ENCODE measurements at places on chromosomes 1 and 21. TPM values are rescaled to one million over a fixed set of nuclear protein-coding genes. Genes with fewer than 3 reads are reported as not detected.

The LCE2A gene
- not detected for total RNA-seq

The OR2T35 gene
- total RNA-seq, result not detected

The CHI3L1 gene
- 1.5 TPM for total RNA-seq

The CRABP2 gene
- total RNA-seq, result 1.1 TPM

The GCSAML gene
- total RNA-seq, result not detected

The OR2L5 gene
- total RNA-seq, result not detected

The CD101 gene
- 0.15 TPM for total RNA-seq

The MYOC gene
- total RNA-seq, result not detected

The RWDD3 gene
- 21.1 TPM for total RNA-seq

The MEGF6 gene
- 19.8 TPM for total RNA-seq

The FCMR gene
- total RNA-seq, result not detected

The PRKACB gene
- 86.4 TPM for total RNA-seq

The CLEC20A gene
- total RNA-seq, result not detected

The RPE65 gene
- not detected for total RNA-seq

The REG4 gene
- total RNA-seq, result not detected

The TENT5C gene
- total RNA-seq, result 0.15 TPM

The TPR gene
- 65.0 TPM for total RNA-seq

The SPRR5 gene
- not detected for total RNA-seq

The CFHR2 gene
- not detected for total RNA-seq

The SPRR2B gene
- total RNA-seq, result not detected

The C1orf94 gene
- not detected for total RNA-seq

The DNAJC28 gene
- total RNA-seq, result 1.3 TPM

The OR14A2 gene
- total RNA-seq, result not detected

The CNR2 gene
- total RNA-seq, result not detected

The FMOD gene
- 0.76 TPM for total RNA-seq

The CEP170 gene
- 157 TPM for total RNA-seq

The HPDL gene
- total RNA-seq, result 5.2 TPM

The PDC gene
- not detected for total RNA-seq

The NCAM2 gene
- total RNA-seq, result 0.97 TPM

The ATAD3B gene
- 28.1 TPM for total RNA-seq

Data from epithelial cell of umbilical artery (primary cell).